ENCODE measurements at places on chromosomes 2 and 18.

- DNase-seq, result no peak
These were observed 65.3 kb upstream of the CCDC178 start for GRCh38 chr18:33505798-33506197.

DNA sequence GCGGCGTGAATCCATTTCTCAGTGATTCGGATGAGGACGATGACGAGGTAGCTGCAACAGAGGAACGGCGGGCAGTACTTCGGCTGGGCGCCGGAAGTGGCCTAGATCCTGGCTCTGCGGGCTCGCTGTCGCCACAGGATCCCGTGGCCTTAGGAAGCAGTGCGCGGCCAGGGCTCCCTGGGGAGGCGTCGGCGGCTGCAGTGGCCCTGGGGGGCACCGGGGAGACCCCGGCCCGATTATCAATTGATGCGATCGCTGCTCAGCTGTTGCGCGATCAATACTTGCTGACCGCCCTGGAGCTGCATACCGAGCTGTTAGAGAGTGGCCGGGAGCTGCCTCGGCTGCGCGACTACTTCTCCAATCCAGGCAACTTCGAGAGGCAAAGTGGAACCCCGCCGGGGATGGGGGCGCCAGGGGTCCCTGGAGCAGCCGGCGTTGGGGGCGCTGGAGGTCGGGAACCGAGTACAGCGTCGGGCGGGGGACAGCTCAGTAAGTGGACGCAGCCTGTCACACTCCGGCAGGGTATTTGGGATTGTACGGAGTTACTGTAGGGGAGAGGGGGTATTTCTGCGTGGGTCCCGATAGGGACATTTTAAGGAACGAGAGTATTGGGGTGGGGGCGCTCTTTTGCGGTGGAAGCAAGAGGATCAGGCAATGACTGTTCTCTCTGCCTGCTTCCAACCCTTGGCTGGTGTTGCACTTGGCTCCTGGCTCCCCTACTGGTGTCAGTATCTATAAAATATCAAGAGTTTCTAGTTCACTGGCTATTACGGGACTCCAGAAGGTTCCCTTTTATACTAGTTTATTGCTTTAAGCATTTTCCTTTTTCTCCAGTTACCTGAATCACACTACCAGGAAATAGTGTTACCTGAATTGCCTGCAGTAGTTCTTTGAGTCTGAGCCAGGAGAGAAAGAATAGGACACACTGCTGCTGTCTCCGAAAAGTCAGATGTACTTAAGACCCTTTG lies 772 bp downstream of the RELCH start:
- no peak for DNase-seq

DNA sequence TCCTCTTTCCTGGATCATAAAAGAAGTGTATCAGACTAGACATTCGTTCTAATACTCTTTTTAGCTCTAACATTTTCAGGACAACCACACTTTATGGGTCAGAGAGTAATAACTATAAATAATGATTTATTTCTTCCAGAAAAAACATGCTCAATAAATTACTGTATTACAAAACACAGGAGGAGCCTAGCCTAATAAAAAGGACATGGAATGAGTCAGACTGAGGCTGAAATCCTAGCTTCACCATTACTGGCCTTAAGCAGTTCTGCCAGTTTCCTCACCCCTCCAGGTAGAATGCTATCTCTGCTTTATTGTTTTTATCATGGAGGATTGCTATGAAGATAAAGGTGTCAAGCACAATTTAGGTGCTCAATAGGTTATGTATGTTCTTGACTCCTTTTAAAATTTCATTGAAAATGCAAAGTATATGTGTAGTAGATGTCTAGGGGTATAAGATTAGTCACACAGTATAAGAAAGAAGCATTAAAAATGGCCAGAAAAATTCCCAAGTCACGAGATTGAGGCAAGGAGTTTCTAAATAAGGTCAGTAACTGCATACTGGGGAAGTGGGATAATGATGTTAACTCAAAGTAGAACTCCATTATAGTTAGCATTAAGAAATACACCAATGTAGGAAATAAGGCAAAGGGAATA lies 105.5 kb upstream of the NEUROD1 start:
- no peak for DNase-seq

DNA sequence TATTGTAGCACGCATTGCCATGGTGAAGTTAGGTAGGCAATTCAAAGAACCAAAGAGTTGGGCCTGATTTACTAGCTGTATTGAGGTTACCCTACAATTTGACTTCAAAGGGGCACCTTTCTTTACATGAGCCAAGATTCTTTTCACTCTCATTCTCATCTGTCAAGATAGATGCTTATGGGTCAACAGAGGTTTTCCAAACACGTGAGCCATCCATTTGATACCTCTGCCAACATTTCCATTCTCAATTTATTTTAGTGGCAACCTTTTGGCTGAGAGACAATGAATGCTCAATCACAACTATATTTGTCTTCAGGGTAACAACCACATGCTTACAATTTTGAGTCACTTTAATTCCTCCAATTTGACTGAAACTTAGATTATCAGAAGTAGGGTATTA lies 370.6 kb upstream of the CDH20 start:
- DNase-seq, result no peak

- no peak for DNase-seq
These were observed 323.2 kb upstream of the THSD7B start for GRCh38 chr2:136441979-136442714.

GRCh38 chr2:31014516-31014915 lies 123.7 kb downstream of the GALNT14 start:
- no peak for DNase-seq

DNA sequence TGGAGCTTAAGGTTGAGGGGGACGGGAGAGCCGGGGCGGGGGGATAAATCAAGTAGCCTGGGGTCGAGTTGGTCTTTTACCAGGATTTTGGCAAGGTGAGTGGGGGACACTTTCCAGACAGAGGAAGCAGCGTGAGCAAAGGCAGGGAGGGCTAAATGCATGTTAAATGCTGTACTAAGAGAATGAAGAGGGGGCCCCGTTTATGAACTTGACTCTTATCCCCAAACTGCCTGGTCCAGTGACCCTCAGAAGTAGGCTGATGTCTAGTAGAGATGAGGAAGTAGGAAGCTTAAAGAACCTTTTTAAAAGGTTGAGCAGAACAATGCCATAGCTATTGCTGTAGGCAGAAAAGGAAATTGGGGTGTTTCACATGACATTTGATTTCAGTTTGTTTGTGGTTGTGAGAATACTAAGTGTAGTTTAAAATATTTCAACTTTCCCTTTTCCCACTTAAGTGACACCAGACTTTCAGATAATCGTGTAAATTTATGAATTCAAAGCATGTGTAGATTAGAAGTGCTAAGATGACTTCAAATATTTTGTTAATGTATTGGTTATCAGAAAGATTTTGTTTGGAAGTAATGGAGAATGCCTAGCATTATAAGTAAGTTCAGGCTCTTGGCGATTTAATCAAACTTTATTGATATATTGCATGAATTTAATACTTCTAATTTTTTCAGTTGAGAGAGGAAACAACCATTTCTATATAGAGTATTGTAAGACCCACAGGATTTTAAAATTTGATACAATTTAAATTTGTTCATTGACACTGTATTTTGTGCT lies 1.8 kb downstream of the REL start:
- DNase-seq, result peak; percentile 24

GRCh38 chr2:16546128-16546754 lies 119.4 kb downstream of the CYRIA start:
- peak; percentile 14 for DNase-seq

DNA sequence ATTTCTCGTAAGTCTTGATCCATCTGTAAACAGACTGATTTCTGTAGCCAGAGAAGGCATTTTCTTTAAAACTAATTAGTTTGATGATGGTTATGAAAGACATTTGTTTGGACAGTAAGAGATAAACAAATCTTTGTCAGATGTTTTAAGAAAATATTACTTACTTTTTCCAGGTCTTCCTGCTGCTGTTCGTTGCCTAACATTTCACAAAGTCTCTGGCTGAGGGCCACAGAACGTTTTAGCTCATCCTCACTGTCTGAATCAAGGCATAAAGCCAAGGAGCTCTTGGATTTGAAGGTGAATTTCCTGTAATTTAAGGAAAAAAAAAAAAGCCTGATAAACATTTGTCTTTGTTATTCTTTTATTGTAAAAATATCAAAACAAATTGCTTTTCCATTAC lies 57.8 kb downstream of the VIL1 start:
- DNase-seq, result no peak

GRCh38 chr2:231052494-231053451 lies 3.9 kb upstream of the PSMD1 start:
- DNase-seq, result peak; percentile 69

DNA sequence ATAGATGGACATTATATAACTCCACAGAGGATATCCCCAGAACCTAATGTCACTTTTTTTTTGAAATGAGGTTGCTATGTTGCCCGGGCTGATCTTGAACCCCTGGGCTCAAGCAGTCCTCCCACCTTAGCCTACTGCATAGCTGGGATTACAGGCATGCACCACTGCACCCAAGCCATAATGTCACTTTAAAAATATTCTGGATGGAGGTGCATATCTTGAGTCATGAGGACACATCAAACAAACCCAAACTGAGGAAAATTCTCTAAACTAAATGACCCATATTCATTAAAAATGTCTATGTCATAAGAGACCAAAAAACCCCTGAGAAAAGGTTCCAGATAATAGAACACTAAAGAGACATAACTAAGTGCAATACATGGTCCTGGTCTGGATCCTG lies 36.3 kb downstream of the OSGEPL1 start:
- DNase-seq, result no peak

DNA sequence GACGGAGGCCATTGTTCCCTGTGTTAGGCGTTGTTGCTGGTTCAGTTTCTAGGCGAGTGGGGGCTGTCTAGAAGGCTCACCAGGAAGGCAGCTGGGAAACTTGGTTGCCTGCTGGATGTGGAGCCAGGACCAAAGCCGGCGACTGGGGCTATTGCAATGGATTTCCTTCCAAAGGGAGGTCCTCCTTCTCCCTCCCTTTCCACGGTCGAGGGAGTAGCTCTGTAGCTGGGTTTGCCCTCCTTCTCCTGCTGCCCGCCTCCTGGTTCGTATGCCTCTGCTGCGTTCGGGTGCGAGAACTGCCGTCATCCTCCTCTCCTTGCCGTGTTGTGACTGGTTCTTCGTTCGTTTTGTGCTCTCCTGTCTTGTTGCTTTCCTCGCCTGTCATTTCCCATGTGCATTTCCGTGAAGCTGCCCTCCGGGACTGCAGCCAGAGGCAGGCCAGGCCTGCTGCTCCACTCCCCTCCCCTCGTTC lies 203.4 kb downstream of the NEDD4L start:
- DNase-seq, result no peak

GRCh38 chr18:14936313-14936712 lies 188.3 kb downstream of the ANKRD30B start:
- no peak for DNase-seq

- peak; percentile 22 for DNase-seq
These were observed 222.7 kb downstream of the PIEZO2 start for GRCh38 chr18:10926621-10927161.

GRCh38 chr2:102074152-102074783 lies 68.3 kb upstream of the IL1R1 start:
- DNase-seq, result peak; percentile 51

GRCh38 chr2:168685600-168686451 lies 116.6 kb upstream of the NOSTRIN start:
- DNase-seq, result peak; percentile 87

DNA sequence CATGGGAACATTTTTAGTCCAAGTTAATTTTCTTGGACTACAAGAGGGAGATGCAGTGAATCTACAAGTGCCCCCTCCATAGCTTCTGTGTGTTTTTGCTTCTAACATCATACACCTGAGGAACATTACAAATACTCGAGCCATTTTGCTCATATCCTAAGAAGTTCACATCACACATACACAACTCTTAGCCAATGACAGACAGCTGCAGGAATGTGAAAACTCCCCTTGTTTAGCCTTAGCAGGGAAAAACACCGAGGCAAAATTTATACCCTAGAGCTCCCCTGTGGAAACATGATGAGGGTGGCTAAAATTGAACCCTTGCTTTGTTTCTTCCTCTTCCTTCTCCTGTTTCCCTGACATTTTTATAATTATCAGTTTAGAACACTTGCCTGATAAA lies 928.3 kb upstream of the NRXN1 start:
- DNase-seq, result no peak

DNA sequence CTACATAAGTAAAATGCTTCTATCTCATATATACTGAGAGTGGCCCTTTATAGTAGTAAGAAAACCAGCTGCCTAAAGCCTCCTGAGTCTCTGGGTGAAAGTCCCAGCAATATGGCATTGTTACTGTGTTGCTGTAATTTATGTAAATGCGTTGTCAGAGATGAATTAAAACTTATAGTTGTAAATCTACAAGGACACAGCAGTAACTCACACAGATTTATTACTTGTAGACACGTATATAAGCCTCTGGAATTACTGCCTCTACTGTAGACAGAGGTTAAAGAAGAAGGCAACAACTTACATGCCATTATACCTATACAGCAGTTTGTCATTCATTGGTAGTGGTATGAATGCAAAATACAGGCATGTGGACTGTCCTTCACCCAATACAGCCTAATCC lies 169.1 kb upstream of the BOD1L2 start:
- no peak for DNase-seq

- no peak for DNase-seq
These were observed 281.8 kb upstream of the TCF4 start for GRCh38 chr18:55869556-55870501.

DNA sequence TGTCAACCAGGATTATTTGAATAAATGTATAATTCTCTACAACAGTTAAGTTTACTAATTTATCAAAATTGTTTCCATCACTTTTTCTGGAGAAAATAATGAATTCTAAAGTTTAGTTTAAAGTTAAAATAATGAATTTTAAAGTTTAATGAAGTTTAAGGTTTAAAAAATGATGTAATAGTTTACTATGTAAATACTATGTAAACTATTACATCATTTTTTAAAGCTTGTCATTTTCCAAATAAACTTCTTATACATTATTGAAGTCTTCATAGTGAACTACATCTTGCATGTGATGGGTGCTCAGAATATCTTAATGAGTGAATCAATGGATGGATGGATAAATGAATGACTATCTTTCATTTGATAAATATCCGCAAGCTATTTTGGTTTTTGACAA lies 38.8 kb downstream of the CD28 start:
- DNase-seq, result no peak

- DNase-seq, result no peak
These were observed 16.1 kb downstream of the MTX2 start for GRCh38 chr2:176285321-176285720.

DNA sequence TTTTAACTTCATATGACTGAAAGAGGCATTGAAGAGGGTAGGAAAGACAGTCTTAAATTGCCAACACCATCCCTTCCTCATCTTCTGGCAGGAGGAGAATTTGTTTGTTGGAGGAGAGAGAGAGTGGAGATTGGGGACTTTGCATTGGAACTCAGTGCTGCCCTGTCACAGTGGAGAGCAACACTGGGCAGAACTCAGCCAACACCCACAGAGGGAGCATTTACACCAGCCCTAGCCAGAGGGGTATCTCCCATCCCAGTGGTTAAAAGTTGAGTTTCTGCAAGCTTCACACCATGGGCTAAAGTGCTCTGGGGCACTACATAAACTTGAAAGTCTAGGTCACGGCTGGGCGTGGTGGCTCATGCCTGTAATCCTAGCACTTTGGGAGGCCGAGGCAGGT lies 174.1 kb downstream of the ANKRD30B start:
- no peak for DNase-seq

DNA sequence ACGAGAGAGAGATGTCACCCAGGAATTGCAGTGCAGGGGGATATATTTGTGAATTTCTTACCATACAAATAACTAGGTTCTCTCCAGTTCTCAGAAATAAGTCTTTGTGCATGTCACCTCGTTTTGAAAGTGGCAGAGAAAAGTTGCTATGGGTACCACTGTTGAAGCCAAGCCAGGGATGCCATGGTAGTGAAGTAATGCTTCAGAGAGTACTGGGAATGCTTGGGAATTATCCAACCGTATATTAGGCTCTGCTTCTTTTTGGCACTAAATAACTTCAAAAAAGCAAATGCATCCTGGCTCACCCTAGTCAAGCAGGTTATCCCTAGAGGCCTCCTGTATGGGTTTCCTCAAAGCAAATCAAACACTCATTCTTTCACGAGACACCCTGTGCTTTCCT lies 50.7 kb upstream of the DDX18 start:
- DNase-seq, result no peak

Data from GDM1 (cell line).